CD4-positive, alpha-beta T cell (primary cell): ENCODE measurements at places on chromosomes 2 and 18. TPM values are rescaled to one million over a fixed set of nuclear protein-coding genes. Genes with fewer than 3 reads are reported as not detected.

Gene SLC9A4
- total RNA-seq, result not detected

Gene DTNA
- not detected for total RNA-seq

Gene PIEZO2
- total RNA-seq, result not detected

Gene POTEI
- total RNA-seq, result not detected
